Activated naive CD8-positive, alpha-beta T cell treated with anti-CD3 and anti-CD28 coated beads, Interleukin-2, amount 50 U/mL, for 16 hours (primary cell): ENCODE measurements at places on chromosomes 5 and 9.

DNA sequence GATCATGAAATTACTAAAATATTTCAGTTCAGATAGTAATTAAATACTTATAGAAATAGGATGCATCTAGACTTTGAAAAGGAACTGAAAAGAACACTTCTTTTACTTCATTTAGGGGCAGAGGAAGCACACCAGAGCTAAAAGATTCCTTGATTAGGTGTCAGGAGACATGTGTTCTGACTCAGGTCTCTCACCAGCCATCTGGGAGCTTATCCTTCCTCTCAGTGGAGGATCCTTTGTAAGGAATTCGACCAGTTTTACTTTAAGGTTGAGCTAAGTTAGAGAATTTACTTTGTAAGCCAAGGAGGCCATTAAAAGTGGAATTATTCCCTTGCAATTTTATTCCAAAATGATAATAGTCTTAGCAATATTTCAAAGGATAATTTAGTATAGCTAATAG lies 16.7 kb downstream of the VCAN start:
- no peak for DNase-seq

GRCh38 chr9:95349091-95350038 lies 31.9 kb upstream of the FANCC start:
- no peak for DNase-seq

- DNase-seq: no peak
Observed at GRCh38 chr5:14199902-14200301, 56.8 kb downstream of the TRIO start.

GRCh38 chr5:26663500-26663899 lies 374.9 kb downstream of the CDH9 start:
- no peak for DNase-seq

DNA sequence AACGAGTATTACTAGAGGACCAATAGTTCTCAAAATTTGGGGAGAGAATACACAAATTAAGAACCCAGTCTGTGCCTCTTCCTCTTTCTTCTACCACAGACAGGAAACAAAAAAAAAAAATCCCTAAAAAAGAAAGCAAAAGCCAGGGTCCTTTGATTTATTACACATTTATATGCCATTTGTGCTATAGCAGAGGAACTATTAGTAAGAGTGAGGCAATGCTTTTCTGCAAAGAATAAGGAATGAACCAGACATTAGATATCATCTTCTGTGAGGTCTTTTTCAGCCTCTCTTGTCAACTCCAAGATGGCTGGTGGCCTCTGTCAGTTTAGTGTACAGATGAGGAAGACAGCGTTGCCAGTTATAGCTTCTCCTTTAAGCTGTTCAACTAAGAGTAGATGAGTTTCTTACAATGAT lies 127.6 kb downstream of the RFX3 start:
- DNase-seq: no peak

- no peak for DNase-seq
Observed at GRCh38 chr5:96008487-96008886, 46.8 kb upstream of the ELL2 start.

- DNase-seq: peak; percentile 5
Observed at GRCh38 chr5:143402553-143403333, 743 bp downstream of the NR3C1 start.

DNA sequence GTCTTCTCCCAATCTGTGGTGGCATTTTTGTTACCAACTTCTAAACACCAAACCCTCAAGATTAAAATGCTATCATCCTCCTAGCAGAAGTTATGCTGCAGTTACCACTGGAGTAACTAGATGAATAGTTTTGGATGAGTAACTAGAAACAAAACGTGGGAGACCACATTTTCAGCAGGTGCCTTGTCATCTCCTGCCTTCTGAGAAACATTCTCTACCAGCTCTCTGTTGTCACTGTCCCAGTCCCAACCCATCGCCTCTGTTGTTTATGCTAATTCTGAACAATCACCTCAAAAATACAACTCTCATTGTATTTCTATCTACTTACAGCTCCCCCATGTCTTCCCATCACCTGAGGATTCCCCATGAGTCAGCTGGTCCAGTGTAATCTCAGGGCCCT lies 652.5 kb upstream of the ADAMTS16 start:
- no peak for DNase-seq
